Activated CD8-positive, alpha-beta memory T cell treated with anti-CD3 and anti-CD28 coated beads for 4 hours (primary cell): ENCODE measurements at places on chromosomes 1 and 21.

- no peak for DNase-seq
Measured at GRCh38 chr1:72557446-72558049, 275.2 kb upstream of the NEGR1 start.

DNA sequence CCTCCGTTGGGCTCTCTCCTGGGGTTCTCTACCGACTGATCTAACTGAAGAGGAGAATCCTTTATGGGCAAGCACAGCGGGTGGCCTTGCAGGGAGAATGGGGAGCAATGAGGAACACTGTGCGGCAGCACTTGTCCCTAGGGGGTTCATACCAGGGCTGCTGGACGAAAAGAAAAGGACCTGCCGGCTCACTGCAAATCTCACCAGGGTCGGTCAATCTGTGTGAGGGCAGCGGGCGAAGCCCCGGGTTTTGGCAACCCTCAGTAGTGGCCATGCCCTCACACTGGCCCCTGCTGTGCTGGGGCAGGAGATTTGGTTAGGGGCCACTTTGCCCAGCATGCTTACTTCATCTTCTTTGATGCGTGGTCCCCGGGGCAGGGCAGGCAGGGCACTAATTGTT is 5.9 kb downstream of the LHX9 start:
- no peak for DNase-seq

GRCh38 chr1:154178911-154179811 is 12.7 kb downstream of the TPM3 start:
- DNase-seq = no peak

DNA sequence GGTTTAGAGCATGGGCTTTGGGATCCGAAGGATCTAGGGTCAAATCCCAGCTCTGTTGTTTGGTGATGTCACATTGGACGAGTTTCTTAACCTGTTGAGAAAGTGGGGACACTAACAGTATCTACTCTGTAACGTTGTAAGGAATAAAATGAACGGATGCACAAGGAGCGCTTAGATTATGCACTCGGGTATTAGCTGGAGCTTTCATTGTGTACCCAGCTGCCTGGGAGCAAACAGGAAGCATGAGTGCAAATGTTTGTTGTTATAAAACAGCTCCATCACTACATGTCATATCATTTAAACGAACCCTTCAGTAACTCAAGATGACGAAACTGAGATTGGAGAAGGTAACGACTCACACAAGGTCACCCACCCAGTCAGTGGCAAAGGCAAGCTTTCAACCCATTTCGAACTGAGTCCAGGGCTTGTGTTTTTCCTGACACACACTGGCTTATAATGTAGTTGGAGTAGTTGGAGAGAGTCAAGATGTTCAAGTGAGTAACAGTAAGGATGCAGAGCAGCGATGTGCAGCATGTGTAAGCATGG is 16.2 kb upstream of the SLC6A17 start:
- DNase-seq = no peak

- DNase-seq = no peak
Measured at GRCh38 chr1:62903982-62904855, 120.3 kb downstream of the ATG4C start.

- DNase-seq = no peak
Measured at GRCh38 chr1:47563201-47563600, 125.4 kb downstream of the FOXD2 start.

GRCh38 chr1:32960819-32961355 is 3.7 kb downstream of the RNF19B start:
- no peak for DNase-seq

DNA sequence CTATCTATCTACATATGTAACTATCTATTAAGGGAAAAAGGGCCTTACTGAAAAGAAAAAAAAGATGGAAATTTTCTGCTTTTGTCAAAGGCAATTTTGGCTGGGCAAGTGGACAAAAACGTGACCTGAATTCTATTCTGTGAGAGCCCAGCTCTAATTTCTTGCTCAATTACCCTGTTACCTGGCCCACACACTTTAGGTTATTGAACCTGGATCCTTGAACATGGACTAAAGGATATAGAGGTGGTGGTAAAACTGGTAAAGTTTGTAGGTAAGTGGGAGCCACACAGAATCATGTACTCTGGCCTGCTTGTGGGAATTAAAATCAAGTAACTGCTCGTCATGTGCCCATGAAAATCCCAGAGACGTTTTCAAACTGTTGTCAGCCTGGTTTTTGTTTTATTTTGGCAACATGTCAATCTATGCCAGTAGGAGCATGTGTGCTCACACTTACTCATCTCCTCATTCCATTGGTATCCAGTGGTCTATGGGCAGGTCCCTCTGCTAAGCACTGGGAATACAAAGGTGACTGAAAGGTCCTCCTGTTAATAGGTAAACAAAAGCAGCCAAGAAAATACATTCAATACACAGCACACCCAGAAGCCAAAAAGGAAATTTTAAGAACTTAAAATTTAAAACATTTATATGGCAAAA is 113.7 kb upstream of the WARS2 start:
- no peak for DNase-seq

- DNase-seq = no peak
Measured at GRCh38 chr1:53725238-53725689, 13.7 kb downstream of the GLIS1 start.

DNA sequence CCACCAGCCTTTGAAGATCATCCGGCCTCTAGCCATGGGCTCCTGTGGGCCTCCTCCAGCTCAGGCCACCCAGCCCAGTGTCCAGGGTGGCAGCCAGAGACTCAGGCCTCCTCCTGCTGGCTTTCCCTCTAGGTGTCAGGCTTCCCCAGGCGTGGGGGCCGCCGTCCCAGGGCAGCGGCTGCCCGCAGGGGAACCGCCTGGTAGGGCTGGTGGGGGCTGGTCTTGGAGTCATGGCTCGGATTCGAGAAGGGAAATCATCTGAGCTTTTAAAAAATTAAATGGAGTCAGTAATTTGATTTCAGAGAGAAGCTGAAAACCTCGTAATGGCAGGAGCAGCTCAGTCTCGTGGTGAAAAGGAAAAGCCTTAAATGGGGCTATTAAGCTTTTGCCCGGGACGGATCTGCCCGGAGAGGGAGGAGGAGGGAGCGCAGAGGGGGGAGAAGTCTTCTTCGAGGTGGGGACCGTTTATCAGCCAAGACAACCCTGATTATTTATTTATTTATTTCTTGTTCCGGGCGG is 66.4 kb upstream of the TARDBP start:
- DNase-seq = no peak

- DNase-seq = no peak
Measured at GRCh38 chr1:204730826-204731459, 45.4 kb upstream of the LRRN2 start.

DNA sequence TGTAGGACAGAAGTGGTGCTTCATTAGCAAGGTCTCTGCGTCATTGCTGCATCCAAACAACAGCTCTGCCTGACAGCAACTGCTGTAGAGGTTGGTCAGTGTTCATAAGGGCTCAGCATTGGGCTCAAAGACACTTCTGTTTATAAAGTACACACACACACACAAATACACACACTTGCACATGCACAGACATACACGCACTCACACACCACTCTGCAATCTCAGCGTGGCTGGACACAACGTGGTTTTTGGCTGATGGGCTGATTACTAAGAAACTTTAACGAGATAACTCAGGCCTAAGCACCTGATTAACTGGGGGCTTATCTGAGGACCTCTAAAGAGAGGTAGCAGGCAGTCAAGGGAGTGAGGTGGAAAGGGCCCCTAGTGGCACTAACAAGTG is 20.4 kb downstream of the CAMK1G start:
- no peak for DNase-seq

GRCh38 chr1:160375788-160376524 is 9.1 kb downstream of the NHLH1 start:
- no peak for DNase-seq

GRCh38 chr1:156706657-156707416 is 1.5 kb upstream of the CRABP2 start:
- no peak for DNase-seq

GRCh38 chr1:1470626-1471388 is 758 bp upstream of the ATAD3B start:
- no peak for DNase-seq

GRCh38 chr1:223872308-223872901 is 26.7 kb upstream of the TP53BP2 start:
- DNase-seq = no peak

DNA sequence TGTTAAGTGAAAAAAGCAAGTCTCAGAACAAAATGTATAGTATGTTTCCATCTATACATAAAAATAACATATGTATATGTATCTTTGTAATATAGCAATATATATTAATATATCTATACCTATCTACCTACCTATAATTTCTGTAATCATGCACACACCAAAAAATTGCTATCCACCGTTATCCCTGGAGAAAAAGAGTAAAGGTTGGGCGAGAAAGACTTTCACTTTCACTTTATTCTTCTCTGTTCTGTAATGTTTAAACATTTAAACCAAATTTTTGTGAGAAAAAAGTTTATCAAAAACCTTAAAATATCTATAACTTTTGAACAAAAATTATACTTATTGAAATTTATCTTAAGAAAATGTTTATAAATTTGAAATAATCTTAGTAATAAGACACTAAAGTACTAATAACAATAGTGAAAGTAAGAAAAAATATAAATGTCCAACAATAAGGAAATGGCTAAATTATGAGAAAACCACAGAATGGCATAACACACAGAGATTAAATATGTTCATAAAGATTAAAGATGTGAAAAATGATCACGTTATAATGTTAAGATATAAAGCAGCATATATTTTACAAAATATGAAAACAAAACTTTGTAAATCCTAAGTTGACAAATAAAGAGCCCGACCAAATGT is 74.0 kb upstream of the LRRC53 start:
- no peak for DNase-seq

- DNase-seq = no peak
Measured at GRCh38 chr1:221939607-221940006, 197.7 kb upstream of the DUSP10 start.

DNA sequence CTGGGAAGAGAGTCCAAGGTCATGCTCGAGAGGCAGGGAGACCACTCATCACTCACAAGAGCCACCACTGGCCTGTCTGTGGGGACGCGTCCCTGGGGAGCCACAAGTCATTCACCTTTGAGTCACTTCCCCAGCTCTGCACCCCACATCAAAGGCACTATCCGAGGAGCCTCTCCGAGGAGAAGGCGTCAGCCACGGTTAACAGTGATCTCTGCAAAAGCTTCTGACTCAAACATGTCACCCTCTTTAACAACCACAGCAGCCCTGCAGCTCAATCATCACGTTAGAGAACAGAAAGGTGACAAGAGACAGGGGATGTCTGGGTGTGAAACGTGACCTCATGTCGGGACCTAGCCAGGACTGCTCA is 9.0 kb downstream of the LRRC47 start:
- DNase-seq = no peak

DNA sequence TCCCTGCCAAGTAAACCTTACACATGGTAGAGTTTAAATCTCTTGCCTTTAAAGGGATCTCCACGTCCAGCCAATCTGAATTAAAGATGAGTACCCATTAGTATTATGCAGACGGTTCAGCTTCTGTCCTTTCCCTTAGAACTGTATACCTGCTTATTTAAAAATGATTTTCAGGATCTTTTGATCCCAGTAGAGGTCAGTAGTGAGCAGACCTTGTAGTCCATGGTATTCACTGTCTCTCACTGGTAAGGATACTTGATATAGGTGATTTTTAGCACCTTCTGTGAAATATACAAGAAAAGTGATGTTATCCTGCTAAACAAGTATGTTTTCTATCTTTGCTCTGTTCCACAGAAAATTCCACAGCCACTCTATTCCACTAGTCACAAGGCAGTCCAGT is 1211.6 kb upstream of the ADGRL4 start:
- no peak for DNase-seq

- DNase-seq = no peak
Measured at GRCh38 chr1:221670081-221670480, 71.8 kb downstream of the DUSP10 start.

DNA sequence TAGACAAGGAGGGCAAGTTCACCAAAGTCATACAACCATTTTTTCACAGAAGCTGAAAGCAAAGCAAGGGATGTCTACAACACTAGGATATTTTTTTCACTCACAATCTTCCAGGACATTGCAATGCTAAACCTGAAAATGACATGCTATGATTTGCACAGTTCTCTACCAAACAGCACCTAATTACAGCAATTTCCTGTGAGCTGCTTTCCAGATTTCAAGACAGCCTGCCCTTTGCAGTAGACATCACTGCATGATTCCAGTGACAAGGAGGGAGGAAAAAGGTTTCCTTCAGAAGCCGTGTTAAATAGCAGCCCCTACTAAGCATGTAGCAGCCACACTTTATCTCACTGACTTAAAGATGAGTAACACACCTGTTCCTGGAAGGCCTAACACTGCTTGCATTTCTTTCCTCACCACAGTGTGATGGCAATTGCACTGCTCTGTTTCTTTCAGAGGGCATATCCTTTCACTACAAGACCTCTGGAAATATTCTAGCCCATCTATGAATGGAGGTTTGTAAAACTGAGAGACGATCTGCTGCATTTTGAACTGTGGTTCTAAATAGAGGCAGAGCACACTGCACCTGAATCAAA is 97.1 kb downstream of the DUSP10 start:
- no peak for DNase-seq

DNA sequence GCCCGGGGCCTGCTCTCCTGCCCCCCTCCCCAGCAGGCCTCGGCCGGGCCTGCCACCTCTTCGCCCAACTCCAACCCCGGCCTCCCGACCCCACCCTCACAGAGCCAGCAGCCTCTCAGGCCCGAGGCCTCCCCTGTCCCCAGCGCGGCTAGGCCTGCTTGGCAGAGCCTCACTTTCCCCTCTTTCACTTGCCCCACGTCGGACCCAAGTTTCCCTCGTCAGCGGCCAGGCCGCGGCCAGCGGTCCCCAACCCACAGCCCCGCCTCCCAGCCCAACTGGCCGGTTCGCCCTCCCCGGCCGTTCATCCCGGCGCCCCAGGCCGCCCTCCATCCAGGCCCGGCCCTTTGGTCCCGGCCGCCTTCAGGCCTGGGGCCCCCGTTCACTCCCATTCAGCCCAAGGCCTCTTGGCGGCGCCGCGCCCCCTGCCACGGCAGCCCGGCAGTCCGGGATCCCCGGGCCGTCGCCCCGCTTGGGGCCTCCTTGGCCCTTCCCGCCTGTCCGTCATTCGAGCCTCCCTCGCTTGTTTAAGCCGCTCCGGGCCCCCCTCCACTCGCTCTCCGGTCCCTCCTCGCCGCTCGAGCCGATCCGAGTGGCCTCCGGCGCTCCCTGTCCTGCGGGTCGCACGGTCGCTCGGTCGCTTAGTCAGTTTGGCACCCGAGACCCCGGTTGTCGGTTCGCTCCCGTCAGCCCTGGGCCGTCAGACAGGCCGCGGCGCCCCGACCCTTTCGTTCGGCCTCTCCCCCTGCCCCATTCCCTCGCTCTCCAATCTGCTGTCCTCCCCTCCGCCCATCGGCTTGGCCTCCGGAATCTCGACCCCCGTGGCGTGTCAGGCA is 1.4 kb downstream of the LRRC41 start:
- DNase-seq = peak; percentile 8

DNA sequence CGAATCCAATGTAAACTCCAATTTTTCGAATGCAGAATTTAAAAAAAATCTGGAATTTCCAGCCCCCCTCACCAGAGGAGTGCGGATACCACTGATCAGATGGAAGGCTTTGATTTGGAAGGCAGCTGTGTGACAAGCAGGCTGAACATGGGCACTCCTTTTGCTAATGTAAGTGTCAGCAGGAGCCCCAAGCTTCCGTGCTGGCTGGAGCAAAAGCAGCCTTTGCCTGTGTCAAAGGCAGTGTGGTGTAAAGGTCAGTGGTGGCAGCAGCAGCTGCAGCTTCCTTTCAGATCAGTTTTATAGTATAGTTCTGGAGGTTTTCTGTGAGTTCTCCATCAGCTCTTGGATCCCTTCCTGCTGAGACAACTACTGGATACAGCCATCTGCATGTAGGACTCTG is 259.9 kb downstream of the CTH start:
- DNase-seq = no peak

GRCh38 chr1:102833151-102833550 is 275.2 kb downstream of the COL11A1 start:
- no peak for DNase-seq
